ENCODE measurements at places on chromosomes 6 and 20.
A peak's percentile ranks its signal among the peaks of the same experiment; 100 is the strongest.

GRCh38 chr6:16832043-16832567 lies 70.8 kb upstream of the ATXN1 start:
- DNase-seq = no peak

GRCh38 chr20:32216179-32217142 lies 8.8 kb downstream of the POFUT1 start:
- DNase-seq = no peak

DNA sequence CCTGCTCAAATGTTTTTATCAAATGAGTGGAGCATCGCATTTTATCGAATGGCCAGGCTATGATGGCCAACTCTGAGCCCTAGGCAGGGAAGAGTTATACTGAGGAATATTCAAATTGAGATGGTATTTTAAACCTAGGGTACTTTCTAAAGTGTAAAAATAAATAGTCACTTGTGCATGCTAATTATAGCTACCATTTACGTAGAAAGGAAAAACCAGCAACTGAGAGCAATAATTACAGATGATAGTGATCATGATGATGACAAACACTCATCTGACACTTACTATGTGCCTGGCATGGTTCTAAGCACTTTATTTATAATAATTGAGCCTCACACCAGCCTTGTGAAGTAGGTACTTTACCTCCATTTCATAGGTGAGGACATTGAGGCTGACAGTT lies 455.7 kb downstream of the CD83 start:
- DNase-seq = no peak

GRCh38 chr6:167709196-167709595 lies 117.5 kb upstream of the AFDN start:
- no peak for DNase-seq

- no peak for DNase-seq
These were observed 2.5 kb downstream of the NECAB3 start for GRCh38 chr20:33671573-33672288.

DNA sequence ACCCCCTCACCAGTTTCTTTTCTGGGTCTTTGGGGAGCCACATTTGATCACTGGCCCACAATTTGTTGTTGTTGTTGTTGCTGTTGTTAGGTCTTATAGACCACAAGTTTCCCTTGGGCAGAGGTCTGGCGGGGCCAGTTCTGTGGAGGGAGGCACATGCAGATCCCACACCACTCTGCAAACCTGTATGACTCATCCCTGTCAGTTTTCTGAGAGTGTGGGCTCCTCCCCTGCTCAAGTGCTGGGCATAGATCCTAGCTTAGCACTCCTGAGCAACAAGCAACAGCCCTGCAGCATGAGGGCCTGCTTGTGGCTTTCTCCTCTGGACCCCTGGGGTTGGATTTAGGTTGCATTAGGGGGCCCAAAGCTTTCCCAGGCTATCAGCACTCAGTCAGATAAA lies 411.1 kb upstream of the HTR1E start:
- DNase-seq = no peak

GRCh38 chr6:11315743-11316437 lies 83.4 kb upstream of the NEDD9 start:
- peak; percentile 96 for DNase-seq

DNA sequence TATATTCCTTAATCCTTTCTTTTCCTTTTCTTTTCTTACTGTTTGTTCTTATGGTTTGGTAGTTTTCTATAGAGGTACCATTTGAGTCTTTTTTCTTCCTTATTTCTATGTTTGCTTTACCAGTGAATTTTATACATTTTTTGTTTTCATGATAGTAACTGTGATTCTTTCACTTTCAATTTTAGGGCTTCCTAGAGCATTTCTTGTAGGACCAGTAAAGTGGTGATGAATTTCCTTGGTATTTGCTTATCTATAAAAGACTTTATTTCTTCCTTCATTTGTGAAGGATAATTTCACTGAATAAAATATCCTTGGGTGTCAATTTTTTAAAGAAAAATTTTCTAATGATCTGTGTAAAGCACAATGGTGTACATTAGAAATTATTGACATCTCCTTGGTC lies 637.4 kb downstream of the CD109 start:
- no peak for DNase-seq
